ENCODE measurements at places on chromosomes 11 and 22.

DNA sequence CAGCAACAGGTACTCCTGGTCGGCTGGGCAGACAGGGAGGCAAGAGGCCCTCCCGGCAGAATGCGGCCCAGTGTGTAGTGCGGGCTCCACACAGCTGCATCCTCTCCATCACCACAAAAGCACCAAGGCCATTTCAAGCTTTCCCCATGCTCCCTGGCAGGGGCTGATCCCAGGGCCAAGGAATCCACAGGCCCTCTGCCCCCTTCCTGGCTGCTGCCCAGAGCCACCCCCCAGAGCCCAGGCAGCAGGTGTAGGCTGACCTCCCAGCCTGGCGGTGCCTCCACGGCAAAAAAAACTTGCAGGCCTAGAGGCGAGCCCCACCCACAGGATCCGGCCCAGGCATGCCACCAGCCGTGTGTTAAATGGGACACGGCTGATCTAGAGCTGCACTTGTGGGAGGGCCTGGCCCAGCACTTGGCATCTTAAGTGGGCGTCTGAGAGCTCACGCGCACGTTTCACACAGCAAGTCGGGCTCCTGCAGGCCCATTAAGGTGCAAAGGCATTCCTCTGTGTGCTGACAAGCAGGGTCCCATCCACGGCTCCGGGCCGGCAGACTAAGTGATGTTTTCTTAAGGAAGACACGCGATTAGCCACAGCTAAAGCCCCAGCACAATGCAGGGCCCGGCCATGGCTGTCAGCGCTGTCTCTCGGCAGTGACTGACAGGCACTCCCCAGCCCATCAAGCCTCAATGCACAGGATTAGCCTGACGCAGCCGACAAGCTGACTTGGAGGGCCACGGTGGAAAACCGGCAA is 19.8 kb upstream of the GNB1L start:
- DNase-seq: no peak

GRCh38 chr11:46491661-46492330 is 100.2 kb upstream of the CHRM4 start:
- DNase-seq: no peak

DNA sequence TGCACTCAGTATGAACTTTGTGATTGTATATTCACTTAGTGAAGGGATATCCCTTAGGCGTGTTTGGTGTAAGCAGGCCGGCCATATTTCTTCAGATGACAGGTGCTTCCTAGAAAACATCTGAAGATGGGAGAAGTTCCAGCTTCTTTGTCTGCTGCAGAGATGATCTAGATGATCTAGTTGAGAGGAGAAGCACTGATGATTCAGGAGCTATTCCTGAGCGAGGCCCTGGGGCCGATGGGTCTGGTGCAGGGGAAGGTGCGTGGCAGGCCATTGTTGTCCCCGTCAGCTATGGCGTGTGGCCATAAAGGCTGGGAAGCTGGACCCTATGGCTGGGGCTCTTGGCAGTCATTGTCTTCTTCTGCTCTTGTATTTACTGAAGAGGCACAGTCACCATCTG is 14.0 kb downstream of the FAM118A start:
- no peak for DNase-seq

- no peak for DNase-seq
Observed at GRCh38 chr22:17639247-17639741, 737 bp downstream of the BCL2L13 start.

GRCh38 chr11:12134236-12134585 is 23.8 kb downstream of the MICAL2 start:
- DNase-seq: no peak

All from progenitor cell of endocrine pancreas (in vitro differentiated cells).